ENCODE measurements at places on chromosomes 1 and 21.

- peak; percentile 63 for DNase-seq
These were observed 838 bp downstream of the CCDC28B start for GRCh38 chr1:32201011-32201855.

DNA sequence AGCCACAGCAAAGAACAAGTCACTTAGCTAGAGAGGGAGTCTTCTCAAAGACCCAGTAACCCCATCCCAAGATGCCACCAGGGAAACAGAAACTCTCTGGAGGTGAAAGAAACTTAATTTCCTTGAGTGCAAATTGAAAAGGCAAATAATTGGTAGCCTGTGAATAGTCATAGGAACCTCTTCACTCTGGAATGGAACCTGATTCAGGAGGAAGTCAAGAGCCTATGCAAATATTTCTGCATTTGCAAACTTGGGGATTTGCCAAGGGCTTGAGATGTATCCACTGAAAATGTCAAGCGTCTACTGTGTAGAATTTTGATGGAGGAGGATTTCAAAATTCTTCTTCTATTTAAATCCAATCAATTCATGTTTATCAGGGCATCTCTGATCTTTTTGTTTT lies 5.7 kb downstream of the HIVEP3 start:
- no peak for DNase-seq

DNA sequence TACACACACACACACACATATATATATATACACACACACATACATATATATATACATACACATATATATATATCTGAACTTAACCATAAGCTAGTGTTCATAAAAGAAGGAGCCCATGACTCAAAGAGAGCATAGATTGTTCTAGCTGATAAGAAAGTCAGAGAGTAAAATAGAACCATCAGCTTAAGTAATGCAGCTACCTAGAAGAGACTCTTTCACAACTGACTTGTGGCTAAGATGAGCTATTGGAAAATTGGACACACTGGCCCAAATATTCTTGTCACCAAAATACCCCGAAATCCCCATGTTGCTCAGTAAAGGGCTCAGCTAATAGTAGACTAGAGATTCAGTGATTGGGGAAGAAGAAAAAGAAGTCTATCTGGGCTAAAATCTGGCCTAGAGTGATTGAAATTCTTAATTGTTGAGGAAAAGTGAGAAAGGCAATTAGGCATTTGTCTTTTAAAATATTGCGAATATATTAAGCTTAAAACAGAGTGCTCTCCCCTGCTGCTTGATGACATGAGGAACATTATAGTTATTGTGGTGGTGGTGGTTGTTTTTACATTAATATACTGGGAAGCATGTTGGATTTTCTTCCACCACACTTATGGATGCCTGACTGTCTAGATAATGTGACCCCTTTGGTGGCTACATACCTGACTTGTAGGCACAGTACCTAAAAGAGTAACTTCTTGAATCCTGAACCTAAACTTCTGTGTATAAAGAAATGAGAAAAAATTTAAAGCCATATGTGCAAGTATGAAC lies 6.3 kb downstream of the SLAMF1 start:
- DNase-seq: no peak

DNA sequence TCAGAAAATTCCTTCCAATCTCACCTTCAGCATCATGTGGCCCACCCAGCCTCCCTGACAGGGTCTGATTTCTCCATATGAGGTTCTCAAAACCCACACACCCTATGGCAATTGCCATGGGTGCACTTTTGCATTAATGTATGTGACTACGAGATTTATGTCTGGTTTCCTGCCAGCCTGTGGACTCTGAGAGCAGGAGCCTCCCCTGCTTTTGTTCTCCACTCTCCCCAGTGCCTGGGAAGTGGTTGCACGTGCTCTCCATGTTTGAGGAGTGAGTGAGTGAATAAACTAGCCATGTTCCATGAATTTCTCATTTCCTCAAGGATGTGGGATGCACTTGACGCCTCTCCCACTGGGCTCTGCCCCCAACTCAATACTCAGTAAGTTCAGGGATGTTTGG lies 91.2 kb downstream of the ACTL8 start:
- DNase-seq: no peak
